ENCODE measurements at places on chromosomes 7 and 10.
A peak's percentile ranks its signal among the peaks of the same experiment; 100 is the strongest.

DNA sequence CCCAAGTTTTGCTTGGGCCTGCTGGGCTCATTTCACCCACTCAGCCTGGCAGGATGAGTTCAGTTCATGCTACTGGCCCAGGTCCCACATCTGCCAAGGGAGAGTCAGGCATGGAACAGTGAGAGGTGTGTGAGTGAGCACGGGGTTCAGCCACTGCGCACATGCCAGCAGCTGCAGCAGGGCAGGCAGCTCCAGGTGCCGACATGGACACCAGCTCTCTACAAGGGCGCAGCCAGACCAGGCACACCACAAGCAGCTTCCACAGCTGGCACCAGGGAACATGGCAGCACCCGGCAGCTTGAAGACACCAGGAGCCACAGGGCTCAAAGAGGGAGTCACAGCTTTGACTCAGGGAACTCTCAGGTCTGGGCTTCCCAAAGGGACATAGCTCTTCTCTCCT lies 938.0 kb downstream of the SORCS3 start:
- no peak for DNase-seq

- no peak for DNase-seq
Measured at GRCh38 chr10:69406302-69406811, 10.4 kb downstream of the TACR2 start.

GRCh38 chr7:22757338-22757994 lies 30.5 kb downstream of the IL6 start:
- DNase-seq, result no peak

GRCh38 chr7:51430480-51431086 lies 114.0 kb upstream of the COBL start:
- DNase-seq, result peak; percentile 32

DNA sequence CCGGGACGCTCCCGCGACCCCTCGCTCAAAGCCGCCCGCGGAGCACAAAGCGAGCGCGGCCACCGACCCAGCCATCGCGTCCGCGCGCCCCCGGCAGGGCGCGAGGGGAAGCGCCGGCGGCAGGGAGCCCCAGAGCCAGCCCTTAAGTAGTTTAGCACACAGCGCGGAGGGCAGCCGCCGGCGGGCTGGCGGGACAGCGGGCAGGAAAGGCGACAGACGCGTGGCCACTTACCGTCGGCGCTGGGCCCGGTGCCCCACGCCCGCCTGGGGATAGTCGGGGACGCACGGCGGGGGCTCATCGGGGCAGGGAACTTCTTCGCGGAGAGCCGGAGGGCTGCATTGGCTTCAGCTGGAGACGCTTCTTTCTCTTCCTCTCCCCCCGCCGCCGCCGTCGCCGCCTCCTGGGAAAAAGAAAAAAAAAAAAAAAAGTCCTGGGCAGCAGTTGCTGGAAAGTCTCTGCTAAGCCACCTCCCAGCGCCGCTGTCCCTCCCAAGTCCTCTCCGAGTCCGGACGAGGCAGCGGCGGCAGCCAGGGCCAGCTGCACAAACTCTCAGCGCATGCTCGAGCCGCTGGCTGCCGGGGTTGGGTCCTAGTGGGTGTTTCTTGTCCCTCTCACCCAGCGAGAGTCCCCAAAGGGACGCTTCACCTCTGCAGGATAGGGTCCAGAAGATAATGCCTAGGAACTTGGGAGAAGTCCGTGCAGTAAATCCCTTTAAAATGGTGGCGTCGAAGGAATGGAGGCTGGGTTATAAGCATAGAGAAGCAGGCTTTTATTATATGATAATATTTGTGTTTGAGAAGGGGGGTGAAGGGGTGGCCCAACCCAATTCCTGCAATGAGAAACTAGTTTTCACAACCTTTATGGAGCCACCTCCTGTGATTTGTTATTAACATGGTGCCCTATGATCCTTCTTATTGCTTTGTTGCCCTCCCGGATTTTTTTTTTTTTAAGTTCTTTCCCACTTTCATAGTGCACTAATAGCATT lies at the start of gene TSPAN12:
Gene TSPAN12 (minus strand): TSS at position 557 of the 986 bp plus-strand sequence. CDS start 1,381 bp downstream, outside the sequence.
- DNase-seq, result peak; percentile 20

- no peak for DNase-seq
Measured at GRCh38 chr7:16978358-16979244, 96.8 kb upstream of the AGR3 start.

- no peak for DNase-seq
Measured at GRCh38 chr10:126439942-126440341, 51.7 kb upstream of the ADAM12 start.

- DNase-seq, result peak; percentile 38
Measured at GRCh38 chr7:99562832-99563231, 4.4 kb downstream of the ZNF655 start.

DNA sequence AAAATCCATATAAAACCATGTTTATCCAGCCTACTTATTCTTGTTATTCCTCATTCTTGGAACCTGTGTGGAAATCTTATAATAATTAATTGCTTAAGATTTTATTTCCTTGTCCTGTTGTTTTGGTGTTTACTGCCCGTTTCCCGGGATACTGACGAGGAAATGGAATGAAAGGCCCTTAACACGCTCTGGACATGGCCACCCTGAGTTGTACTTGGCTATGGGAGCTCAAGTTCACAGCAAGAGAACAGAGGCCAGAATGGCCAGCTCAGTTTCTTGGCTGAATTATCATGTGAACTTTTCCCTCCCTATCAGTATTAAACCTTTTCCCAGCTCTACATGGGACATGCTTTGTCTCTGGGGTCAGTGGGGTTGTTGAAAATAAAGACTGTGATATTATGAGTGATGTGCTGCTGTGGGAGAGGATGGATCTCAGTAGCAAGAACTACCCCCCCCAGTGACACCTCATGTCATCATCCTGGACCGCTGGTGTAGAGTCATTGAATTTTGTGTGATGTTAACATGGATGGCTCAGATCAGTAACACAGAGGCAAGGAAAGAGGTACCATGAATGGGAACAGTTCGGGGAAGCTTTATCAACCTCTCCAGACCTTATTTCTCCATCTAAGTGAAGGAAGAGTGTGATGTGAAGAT lies 87.0 kb upstream of the IGFBP3 start:
- no peak for DNase-seq

DNA sequence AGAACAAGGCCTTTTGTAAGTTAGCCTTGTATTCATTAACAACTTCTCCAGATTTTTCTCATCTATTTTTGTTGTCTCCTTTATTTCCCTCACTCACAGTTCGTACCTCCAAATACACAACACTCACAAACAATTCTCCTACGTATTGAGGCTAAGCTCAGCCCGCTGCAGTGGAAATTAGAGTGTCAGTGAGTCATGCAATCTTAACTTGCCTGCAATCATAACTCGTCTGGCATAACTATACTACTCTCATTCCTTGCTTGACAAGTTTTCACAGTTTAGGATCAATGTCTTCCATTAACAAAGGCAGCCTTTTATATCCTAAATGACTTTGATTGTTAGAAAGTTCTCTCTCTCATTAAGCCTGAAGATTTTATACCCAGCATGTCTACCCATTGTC lies 23.8 kb downstream of the TMEM196 start:
- no peak for DNase-seq

DNA sequence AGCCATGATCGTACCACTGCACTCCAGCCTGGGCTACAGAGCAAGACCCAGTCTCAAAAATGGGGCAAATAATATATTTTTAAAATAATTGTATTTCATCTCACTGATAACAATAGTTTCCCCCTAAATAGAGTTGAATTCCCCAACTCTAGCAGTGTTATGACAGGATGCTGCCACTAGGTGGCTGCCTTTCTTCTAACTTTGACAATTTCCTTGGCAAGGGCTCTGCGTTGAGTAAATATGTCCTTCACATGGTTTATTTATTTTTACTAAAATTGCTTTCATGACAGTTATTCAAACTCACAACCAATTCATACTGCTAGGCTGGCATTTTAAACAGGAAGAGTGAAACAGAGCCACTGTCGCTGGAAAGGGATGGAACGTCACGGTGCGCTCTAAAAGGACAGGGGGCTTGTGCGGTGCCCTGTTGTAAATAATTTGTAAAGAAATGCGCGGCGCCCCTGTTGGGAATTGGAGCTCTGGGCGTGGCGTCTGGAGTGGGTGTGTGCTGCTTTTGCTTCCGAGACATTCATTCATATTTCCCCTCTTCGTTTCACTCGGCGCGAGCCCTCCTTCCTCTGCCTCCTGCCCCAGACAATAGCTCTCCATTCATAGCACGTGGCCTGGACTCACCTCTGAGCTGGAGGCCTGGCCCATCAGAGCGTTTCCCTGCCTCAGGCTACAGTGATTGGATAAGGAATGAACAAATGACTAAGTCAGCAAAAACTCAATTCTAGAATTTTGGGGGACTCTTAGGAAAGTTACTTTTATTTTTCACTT lies 20.5 kb upstream of the PITRM1 start:
- peak; percentile 19 for DNase-seq

DNA sequence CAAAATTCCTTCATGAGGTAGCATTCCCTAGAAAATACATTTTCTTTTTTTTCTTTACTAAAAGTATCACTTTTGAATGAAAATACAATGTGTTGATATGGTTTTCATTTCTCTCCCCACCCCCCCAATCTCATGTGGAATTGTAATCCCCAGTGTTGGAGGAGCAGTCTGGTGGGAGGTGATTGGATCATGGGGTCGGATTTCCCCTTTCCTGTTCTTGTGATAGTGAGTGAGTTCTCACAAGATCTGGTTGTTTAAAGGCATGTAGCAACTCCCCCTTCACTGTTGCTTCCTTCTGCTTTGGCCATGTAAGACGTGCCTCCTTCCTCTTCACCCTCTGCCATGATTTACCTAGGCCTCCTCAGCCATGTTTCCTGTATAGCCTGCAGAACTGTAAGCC lies 790.3 kb upstream of the KCND2 start:
- no peak for DNase-seq

DNA sequence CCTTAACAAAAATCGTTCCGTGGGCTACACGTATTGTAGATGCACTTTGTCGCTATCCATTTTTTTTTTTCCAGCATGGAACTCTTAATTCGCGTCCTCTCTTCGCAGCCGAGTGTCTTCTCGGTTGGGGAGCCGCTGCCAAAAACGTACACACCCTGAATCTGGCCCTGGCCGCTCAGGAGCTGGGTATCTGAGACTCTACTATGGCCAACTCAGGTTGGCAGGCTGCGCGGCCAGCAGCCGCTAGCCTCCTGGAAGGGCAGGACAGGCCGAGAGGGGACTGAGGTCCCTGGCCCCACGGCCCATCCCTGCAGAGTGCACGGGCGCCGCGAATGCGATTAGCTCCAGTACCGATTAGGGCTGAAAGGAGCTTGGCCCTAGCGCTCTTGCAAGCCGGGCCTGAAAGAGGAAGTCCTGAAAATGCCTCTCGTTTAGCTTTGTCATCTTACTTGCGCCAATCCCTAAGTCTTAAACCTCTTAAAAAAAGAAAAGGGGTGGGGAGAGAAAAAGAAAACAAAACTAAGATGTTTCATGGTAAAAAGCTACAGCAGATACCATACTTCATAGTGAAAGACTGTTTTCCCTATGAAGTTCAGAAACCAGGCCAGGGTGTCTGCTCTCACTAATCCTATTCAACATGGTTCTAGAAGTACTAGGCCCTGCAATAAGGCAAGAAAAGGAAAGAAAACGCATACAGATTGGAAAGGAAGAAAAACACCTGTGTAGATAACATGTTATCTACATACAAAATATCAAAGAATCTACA lies 113.2 kb upstream of the RHEB start:
- DNase-seq, result peak; percentile 25

- no peak for DNase-seq
Measured at GRCh38 chr7:19104811-19105210, 12.6 kb downstream of the TWIST1 start.

DNA sequence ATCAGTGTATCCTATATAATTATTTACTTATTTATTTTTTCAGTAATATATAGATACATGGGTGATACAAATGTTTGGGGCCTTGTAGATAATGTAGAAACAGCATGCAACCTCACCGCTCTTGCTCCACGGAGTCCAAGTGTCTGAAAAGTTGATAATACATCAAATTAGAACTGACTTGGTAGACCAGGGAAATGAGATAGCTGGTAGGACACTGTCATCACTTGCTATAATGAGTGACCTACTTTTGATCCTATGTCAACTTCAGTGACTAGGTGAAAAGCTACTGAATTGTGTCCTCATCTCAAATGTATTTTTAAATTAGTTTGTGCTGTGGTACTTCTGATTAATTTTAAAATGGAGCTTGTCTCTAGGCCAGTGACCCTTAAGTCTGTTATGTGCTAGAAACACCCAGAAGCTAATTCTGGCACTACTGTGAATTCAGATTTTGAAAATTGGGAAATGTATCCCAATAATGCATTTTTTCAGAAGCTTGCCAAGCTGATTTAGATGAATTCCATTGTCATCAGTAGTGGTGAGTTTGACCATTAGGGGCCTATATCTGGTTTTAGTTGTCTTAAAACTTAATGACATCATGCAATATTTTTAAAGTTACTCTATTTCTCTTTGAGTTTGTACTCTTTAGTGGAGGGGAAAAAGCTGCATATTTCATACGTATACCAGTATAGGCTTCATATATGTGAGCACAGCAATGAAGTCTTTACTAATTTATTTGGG lies 17.4 kb downstream of the CDK1 start:
- no peak for DNase-seq

GRCh38 chr10:83941189-83941588 lies 198.1 kb upstream of the GHITM start:
- DNase-seq, result no peak
